ENCODE measurements at places on chromosomes 16 and 17. TPM values are rescaled to one million over a fixed set of nuclear protein-coding genes. Genes with fewer than 3 reads are reported as not detected.
A peak's percentile ranks its signal among the peaks of the same experiment; 100 is the strongest.

BCL6B gene
- 140 TPM for total RNA-seq

CRYBA1 gene
- not detected for total RNA-seq

RAB26 gene
- 0.84 TPM for total RNA-seq

KRTAP16-1 gene
- total RNA-seq = 0.05 TPM

CTRB1 gene
- total RNA-seq = not detected

PGAP3 gene
- total RNA-seq = 4.0 TPM

DNA sequence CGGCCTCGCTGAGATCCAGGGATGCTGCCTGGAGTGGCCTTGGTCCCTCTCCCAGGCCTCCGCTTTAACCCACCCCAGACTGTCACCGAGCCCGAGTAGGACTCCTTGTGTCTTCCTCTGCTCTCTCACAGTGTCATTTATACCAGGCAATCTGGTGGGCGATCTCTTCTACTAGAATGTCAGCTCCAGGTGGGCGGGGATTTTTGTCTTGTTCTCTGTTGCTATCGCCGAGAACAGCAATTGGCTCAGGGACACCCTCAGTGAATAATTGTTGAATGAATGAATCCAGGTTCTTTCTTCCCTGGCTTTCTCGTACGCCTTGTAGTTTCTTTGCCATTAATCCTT is 591 bp downstream of the DHX38 start:
- no peak for DNase-seq

- peak; percentile 82 for DNase-seq
These were observed 7.9 kb upstream of the LLGL1 start for GRCh38 chr17:18217412-18218015.

DNA sequence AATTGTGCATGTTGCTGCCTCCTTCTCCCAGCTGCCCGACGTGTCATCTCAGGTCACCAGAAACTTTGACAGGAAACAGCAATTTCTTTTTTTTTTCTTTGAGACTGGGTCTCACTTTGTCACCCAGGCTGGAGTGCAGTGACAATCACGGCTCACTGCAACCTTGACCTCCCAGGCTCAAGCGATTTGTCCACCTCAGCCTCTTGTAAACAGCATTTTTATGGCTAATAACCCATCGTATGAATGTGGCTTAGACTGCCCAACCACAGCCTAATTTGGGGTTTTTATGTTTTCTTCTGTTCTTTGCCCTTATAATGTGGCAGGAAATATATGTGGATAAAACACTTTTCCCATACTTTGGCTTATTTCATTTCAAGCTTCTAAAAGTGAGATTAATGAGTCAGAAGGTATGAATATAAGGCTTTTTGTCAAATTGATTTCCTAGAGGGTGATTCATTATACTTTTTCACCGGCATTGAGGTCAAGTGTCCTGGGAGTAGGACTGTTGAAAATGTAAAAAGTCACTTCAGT is 31.0 kb upstream of the SLC5A10 start:
- DNase-seq = peak; percentile 54

DNA sequence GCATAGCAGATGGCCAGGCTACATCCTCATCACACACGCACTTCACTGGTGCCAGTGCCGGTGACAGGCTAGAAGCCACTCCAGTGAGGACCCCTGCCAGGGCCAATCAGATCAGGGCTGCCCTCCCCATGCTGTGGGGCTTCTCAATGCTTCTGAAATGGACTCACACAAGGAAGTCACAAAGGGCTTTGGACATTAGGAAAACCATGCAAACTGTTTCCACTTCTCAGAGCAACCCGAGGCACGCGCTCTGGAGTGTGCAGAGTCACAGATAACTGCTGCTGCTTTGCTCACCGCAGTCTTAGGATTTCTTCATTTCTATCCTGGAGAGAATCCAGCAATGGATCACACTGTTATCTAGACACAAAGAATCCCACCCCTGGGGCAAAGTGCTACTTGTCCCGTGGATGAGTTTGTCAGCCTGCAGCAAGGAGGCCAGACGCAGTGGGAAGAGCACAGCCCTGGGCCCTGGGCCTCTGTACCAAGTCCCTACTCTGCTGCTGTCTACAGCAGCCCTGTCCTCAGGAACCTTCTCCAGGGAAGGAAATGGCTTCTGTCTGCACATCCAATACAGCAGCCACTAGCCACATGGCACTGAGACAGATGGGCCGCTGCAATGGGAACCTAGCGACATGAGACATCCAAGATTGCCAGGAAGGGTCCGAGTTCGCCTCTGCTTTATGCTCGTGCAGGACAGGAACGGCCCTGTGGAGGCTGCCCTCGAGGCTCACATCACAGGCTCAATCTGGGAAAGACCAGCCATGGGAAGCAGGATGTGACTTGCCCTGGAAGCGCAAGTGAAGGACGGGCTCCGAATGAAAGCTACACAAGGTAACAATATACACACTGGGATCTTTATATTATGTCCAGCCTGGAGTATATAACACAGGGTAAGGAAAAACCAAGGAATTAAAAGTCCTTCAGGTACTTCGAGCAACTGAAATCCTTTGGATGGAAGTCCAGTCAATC is 169.3 kb downstream of the ZFHX3 start:
- DNase-seq = no peak

DNA sequence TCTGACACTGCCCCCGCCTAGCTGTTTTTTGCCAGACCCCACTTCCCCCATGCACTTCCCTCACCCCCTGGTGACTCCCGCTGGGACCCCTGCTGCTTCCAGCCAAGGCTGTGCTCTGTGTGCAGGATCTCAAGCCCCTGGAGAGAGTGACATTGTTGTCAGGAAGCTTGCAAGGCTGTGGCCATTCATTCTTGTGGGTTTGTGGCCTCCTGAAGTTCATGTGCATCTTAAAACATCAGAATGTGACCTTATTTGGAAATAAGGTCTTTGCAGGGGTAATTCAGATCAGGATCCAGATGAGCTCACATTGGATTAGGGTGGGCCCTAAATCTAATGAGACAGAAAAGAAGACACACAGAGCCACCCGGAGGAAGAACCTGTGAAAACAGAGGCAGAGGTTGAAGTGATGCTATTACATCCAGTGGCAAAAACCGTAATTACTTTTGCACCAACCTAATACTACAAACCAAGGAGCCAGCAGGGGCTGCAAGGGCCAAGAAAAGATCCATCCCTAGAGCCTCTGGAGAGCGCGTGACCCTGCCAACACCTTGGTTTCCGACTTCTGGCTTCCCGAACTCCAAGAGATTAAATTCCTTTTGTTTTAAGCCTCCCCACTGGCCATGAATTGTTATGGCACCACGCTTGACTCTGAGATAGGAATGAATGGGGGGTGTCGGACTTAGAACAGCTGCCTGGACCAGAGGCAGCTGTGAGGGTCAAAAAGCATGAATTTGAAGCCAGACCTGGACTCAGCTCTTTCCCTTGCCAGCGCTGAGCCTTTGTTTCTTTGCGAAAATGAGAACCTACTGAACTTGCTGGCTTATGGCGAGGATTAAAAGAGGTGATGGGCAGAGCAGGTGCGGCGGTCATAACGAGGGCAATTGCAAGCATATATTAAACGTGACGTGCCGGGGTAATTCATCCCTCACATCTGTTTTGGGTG is 75.5 kb downstream of the BMERB1 start:
- DNase-seq = no peak

DNA sequence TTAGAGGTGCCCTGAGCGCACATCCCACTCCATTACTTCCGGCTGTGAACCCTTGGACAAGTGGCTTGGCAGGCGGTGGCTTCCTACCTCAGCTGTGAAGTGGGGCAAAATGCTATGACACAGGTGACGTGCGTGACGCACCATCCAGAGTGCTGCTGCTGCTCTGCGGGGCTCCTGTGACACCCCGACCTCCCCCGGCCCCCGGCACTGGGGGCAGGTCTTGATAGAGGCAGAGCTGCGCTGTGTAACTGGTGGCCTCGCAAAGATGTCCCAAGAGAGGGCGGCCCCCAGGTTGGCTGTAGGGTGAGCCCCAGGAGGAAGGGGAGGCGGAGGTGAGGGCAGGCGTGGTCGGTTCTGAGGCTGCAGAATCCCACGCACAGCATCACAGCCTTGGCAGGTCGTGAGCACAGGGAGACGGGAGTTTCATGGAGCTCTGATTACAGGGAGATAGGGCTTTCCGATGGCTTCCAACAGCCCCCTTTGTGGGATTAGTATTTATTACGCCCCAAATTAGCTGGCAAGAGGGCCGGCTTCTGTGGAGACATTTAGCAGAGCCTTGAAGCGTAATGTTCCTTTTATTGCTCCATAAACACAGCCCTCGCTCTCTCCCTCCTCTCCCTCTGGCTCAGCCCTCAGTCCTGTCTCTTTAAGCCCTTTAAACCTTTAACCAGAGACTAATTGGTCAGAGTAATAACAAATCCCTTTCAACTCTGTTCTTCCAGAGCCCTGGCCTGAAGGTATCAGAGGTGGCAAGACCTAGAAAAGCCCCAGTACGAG is 328.1 kb downstream of the C16orf95 start:
- DNase-seq = no peak

GRCh38 chr16:49836668-49837067 is 19.2 kb downstream of the ZNF423 start:
- no peak for DNase-seq

GRCh38 chr16:72989579-72990551 is 58.1 kb downstream of the ZFHX3 start:
- DNase-seq = peak; percentile 50

DNA sequence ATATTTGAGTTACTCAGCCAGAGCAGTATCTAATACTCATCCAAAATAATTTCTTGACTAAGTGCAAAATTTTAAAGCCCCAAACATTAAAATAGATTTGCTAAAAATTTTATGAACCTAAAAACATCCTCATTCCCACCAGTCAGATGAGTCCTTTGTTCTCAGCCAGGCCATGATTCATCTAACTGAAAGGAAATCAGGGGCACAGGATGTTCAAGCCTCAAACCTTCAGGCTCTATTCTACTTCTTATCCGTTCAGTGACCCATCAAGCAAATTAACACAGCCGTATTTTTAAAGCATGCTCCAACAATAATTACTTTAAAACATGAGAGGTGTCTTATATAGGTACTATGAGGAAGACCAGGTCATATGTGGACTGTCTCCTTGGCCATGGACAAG is 176.5 kb upstream of the MON1B start:
- no peak for DNase-seq

DNA sequence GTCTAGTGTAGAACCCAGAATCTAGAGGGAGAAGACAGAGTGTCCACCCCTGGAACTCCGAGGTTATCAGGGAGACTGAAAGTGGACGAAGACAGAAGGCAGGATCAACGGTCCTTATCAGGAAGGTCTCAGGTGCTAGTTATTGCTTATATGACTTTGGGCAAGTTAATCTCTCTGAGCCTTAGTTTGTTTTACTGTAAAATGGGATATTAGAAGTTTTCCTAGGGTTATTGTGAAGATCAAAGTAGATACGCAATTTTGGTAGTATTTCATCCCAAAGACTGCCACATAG is 1.2 kb downstream of the RNF167 start:
- DNase-seq = no peak

DNA sequence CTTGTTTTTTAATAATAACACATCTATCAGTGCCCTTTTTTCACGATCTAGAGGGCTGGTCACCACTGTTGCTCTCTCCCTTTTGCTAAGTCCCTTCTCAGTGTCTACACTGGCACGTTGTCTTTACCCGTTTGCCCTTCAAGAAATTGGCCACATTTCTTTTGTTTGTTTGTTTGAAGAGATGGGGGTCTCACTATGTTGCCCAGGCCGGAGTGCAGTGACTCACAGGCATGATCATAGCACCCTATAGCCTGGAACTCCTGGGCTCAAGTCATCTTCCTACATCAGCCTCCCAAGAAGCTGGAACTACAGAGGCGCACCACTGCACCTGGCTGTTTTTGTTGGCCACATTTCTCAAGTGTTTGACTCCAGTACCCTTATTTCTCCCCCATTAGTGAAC is 138.0 kb upstream of the AXIN2 start:
- no peak for DNase-seq

DNA sequence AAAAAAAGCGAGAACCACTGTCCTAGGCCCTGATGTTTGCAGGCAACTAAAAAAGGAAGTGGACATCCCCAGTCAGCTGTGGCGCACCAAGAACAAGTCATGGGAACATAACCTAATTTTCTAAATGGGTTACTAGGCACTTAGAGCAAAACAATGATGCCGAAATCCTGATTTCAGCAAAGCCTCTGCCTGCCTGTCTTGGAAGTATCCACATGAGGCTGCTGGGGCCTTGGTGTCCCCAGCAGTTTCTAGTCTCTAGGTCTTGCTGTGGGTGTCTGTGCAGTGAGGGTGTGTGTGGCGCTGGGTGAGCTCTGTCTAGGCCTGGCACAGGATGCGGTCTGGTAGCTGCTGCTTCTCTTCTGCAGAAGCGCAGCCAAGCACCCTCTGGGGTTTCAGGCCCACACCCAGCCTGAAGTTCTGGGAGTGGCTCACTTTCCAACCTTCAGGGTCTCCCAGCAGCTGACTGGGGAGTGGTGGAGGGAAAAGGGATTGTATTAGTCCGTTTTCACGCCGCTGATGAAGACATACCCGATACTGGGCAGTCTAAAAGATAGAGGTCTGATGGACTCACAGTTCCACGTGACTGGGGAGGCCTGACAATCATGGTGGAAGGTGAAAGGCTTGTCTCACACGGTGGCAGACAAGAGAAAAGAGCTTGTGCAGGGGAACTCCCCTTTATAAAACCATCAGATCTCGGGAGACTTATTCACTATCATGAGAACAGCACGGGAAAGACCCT is 21.1 kb downstream of the STH start:
- no peak for DNase-seq

DNA sequence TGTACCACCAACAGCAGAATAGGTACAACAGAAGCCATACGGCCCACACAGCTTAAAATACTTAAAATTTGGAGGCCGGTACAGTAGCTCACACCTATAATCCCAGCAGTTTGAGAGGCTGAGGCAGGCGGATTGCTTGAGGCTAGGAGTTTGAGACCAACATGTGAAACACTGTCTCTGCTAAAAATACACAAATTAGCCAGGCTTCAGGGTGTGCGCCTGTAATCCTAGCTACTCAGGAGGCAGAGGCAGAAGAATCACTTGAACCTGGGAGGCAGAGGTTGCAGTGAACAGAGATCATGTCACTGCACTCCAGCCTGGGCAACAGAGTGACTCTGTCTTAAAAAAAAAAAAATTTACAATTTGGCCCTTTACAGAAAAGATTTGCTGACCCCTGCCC is 17.0 kb downstream of the GFOD2 start:
- no peak for DNase-seq

DNA sequence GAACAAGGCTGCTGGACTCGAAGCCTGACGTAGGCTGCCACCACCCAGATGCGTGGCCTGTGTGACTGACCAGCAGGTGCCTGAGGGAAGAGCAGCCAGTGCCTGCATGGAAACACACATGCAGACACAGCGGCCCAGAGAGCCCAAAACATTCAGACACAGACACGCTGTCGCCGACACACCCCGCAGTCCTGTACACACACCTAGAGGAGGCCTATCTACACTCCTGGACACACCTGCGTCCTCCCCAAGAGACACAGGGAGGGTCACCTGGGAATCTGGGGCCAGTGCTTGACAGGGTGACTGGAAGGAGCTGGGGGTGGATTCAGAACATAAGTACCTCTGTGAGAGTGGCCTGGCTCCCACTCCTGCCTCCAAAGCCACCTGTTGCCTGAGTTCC is 6.1 kb upstream of the TSPOAP1 start:
- no peak for DNase-seq

All from dermis blood vessel endothelial cell (primary cell).